ENCODE measurements at places on chromosomes 11 and 22.

DNA sequence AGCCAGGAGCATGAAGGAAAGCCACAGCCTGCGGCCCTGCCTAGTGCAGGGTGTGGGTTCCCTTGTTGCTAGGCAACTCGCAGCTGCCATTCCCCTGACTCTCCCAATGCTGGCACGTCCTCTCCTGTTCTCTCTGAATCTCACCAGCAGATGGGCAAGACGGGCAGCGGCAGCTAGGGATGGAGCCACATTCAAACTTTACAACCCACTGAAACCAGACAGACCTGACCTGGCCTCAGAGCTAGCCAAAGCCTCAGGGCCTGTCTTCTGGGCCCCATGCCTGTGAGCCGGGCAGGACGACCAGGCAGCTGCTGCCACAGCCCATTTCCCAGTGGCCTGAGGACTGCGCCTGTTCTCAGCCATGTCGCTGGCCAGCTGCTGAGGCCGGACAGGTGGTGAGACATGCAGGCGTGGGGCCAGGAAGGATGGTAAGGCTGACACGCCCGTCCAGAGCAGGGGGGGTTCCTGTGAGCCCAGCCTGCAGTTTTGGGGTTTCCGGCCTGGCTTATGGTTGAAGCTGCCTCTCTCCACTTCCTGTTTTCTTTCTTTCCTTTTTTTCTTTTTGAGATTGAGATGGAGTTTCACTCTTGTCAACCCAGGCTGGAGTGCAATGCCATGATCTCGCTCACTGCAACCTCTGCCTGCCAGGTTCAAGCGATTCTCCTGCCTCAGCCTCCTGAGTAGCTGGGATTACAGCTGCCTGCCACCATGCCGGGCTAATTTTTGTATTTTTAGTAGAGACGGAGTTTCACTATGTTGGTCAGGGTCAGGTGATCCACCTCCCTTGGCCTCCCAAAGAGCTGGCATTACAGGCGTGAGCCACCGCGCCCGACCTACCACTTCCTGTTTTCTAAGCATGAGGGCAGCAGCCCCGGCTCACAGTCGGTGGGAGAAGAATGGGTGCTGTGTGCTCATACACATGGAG is 4.1 kb downstream of the SUN2 start:
- no peak for DNase-seq

GRCh38 chr11:4459500-4459899 is 10.4 kb downstream of the OR52K2 start:
- DNase-seq: no peak

- DNase-seq: no peak
These were observed 6.2 kb downstream of the TBX1 start for GRCh38 chr22:19766511-19767426.

GRCh38 chr11:42800041-42800440 is 511.8 kb upstream of the API5 start:
- no peak for DNase-seq

GRCh38 chr11:110200241-110200640 is 96.2 kb downstream of the RDX start:
- DNase-seq: no peak

DNA sequence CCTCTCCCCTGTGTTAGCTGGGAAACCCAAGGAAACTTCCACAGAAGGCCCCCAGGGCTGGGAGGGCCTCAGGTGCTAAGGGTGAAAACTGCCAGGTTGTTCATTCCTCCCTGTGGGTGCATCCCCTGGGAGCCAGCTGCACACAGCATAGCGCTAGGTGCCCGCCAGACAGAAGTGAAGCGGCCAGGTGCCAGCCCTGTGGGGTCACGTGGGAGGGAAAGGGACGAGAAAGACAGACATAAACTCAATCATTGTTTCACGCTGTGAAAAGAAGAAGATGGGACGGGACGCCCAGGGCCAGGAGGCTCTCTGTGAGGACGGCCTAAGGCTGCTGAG is 31.6 kb upstream of the HMOX1 start:
- DNase-seq: no peak

- no peak for DNase-seq
These were observed 4.0 kb upstream of the SCUBE2 start for GRCh38 chr11:9095421-9095820.
